Right ventricle myocardium inferior (tissue), 1 donor: ENCODE measurements at places on chromosomes 3 and 15. TPM values are rescaled to one million over a fixed set of nuclear protein-coding genes. Genes with fewer than 3 reads are reported as not detected.

Gene TMEM89
- not detected for total RNA-seq

Gene PPP1R14D
- not detected for total RNA-seq

Gene ALS2CL
- 36.9 TPM for total RNA-seq

- no peak for DNase-seq
Measured at GRCh38 chr15:25250906-25251622, 187.8 kb downstream of the UBE3A start.

Gene LOXL1
- 15.9 TPM for total RNA-seq

DNA sequence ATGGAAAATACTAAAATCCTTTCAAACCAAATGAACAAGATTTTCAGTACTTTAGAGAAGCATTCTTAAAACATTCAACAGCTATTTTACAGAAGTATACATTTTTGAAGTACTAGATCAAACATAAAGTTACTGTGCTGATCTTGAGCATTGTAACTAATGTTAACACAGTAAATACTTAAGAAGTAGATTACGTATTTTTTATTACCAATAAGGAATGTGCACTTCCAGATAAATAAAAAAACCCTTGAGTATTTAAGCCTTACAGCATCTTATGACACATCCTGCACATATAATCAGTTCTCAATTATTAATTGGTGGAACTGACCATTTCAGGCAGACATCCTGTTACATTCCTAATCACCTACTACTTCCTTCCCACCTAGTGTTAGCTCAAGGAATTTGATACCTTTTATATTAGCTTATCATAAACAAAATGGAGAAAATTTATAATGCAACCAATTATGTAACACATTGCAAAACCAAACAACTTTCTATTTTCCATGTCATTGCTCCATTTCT is 32.8 kb downstream of the COPS2 start:
- DNase-seq = no peak

Gene FBXL2
- total RNA-seq = 1.6 TPM

- no peak for DNase-seq
Measured at GRCh38 chr15:99931703-99932603, 198.7 kb upstream of the LYSMD4 start.

Gene CSTA
- 2.5 TPM for total RNA-seq

- DNase-seq = no peak
Measured at GRCh38 chr15:57667171-57667849, 39.2 kb upstream of the POLR2M start.

GRCh38 chr3:108564564-108564963 is 24.7 kb downstream of the CIP2A start:
- no peak for DNase-seq

GRCh38 chr3:20136231-20136630 is 49.8 kb downstream of the SGO1 start:
- DNase-seq = no peak
